ENCODE measurements at places on chromosomes 2 and 18.

GRCh38 chr2:113877711-113878598 is 11.9 kb upstream of the ACTR3 start:
- DNase-seq: no peak

DNA sequence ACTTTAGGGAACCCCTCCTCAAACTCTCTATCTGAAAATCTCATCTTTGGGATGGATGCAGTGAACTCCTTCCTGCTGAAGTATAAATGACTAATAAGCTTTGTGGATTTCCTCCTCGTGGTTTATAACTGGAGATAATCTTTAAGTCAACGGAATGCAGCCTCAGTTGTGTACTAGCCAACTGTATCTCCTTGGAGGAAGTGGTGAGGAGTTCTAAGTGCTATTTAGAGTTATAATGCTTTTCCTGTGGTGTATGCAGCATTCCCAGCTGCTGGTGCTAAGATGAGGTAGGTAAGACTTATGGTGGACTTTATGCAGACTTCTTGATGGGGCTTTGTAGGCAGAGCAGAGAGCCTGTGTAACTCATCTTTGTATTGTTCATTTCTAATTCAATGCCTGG is 90.9 kb downstream of the LYPD6B start:
- no peak for DNase-seq

DNA sequence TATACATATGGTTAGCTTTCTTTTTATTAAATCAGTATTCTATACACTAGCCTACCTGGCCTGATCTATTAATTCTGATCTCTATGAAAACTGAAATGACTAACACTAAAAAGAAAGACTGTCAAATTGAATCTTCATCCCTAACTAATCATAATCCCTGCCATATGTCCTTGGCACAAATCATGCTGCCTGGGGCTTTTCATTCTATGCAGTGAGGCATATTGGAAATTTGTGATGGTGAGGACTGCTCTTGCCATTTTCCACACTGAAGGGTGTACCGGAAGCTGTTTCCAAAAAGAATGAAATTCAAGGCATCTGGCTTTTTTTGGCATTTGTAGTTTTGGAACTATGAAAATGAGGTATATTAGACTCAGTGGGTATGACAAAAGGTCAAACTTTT is 39.7 kb downstream of the RAPGEF4 start:
- no peak for DNase-seq

GRCh38 chr2:36727550-36727949 is 31.0 kb downstream of the VIT start:
- DNase-seq: no peak

DNA sequence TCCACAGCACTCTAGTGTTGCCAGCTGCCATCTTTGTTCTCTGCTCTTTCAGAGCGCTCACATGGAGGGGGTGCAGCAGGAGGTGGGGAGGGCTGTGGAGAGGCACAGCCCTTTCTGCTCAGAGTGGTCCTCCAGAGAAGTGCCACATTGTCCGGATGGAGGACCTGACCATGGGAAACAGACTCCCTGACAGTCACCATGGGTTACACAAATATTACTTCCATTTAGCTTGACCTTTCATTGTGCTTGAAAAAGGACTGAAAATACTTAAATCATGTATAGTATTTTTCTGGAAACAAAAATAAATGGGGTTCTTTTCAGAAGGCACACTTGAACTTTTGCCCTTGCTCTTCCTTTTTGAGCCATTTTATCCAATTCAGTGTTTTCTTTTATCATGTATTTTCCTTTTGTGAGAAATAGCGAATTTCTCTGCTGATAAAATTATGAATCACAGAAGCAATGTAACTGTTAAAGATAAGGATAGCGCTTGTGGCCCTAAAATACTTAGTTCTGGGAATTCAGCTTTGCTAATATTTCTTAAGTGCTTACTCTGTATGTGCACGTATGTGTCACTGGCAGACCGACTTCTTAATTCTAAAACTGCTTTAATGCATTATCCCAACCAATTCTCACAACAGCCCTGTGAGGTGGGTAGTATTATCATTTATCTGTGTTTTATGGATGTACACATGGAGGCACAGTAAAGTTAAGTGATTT is 34.2 kb downstream of the SPATS2L start:
- no peak for DNase-seq

DNA sequence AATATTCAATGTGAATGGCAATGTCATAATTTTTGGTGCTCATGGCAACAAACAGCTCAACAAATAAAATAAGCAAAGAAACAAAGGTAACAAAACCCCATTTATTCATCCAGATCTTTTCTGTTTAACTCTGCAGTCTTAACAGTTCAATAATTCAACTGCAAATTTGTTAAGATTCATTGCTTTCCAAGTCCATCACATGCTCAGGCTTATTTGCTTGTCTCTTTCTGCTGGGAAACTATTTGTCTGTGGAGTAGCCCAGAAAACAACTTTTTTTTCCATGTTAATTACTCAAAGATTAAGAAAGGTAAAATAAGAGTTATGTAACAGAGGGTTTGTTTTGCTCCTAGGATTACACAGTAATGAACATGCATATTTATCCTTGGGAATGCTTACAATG is 92.6 kb upstream of the PNPT1 start:
- no peak for DNase-seq

DNA sequence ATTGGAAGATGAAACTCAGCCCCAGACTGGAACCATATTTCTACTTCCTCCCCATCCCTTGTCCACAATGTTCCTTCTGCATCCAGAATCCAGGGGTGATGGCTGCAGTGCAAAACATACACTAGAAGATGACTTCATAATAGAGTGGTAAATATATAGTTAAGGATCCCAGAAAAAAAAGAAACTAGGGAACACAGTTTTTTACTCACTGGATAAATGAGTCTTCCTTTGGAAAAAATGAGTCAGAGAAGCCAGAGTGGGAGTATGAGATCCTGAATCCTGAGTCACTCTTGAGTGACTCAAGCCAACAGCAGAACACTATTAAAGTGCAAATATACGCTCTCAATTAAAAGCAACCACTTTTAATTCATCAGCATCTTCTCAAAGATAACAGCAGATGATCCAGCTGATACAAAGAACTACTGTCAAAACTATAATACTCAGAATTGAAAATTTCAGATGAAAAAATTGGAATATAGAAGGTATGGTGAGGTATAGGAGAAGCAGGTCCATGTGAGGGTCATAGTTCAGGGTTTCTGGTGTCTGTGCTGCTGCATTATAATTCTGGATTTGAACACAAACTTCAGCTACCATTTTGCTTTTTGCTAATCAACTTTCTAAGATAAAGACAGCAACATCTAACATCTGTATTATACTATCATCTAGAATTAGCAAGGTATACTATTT is 987.2 kb upstream of the CDH2 start:
- DNase-seq: no peak

DNA sequence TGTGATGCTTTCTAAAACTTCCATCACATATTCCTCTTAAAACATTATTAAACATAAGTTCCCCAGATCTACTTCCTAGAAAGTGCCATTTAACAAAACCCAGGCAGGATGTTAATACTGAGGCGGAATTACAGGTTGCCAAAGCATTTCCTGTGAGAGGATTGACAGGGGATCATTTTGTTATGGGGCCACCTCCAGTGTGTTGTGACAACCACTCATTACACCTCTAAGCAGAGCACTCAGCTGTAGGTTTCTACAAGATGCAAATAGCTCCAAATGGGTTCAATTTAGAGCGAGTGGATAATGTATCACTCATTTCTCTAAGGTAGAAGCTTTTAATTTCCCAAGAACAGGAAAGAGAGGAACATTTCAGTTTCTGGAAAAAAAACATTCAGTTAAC is 1429.5 kb upstream of the ACVR2A start:
- no peak for DNase-seq

GRCh38 chr2:117273009-117273671 is 541.4 kb upstream of the DDX18 start:
- no peak for DNase-seq

- no peak for DNase-seq
These were observed 25.3 kb upstream of the SMAD7 start for GRCh38 chr18:48975817-48976649.

- DNase-seq: no peak
These were observed 20.2 kb downstream of the USP37 start for GRCh38 chr2:218547978-218548377.

DNA sequence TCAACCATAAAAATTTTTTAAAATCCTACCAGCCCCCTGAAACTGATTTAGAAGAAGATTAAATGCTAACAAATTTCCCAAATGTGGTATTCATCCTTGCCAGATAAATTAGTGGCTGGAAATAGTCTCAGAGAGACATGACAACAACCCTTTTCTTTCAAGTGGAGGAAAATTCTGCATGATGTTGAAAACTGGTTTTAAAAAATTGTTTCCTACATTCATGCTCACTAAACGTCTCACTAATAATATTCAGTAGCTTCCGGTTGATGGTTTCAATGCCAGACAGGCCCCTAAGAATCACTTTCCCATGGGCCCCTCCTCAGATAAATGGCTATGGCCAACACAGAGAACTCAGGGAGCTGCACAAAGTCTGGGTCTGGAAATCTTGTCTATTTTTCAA is 43.2 kb downstream of the NCKAP5 start:
- no peak for DNase-seq

All from iPS DF 6.9 (cell line).